Smooth muscle cell of the pulmonary artery (primary cell): ENCODE measurements at places on chromosomes 11 and 22. TPM values are rescaled to one million over a fixed set of nuclear protein-coding genes. Genes with fewer than 3 reads are reported as not detected.

Gene APOL3
- 10.6 and 27.1 TPM in 2 replicates for total RNA-seq

Gene MPZL3
- 0.59 and 1.7 TPM in 2 replicates for total RNA-seq

Gene CALCA
- not detected in 2 replicates for total RNA-seq

Gene DTX4
- total RNA-seq: 0.79 and 3.8 TPM in 2 replicates

Gene MUC5B
- not detected in 2 replicates for total RNA-seq

Gene TMEM138
- total RNA-seq: 23.6 and 24.1 TPM in 2 replicates

Gene FAM180B
- total RNA-seq: not detected in 2 replicates

Gene ST14
- total RNA-seq: 0.07 TPM in 1 of 2 replicates, not detected in the other

Gene PHETA2
- total RNA-seq: 27.2 and 30.9 TPM in 2 replicates

Gene CHRM1
- not detected in 2 replicates for total RNA-seq

Gene BCO2
- 1.4 and 1.6 TPM in 2 replicates for total RNA-seq

Gene KRTAP5-8
- total RNA-seq: not detected in 2 replicates

Gene SPDYC
- not detected in 2 replicates for total RNA-seq

Gene CCDC15
- 0.99 and 1.3 TPM in 2 replicates for total RNA-seq

Gene DGCR6
- 0.46 and 0.59 TPM in 2 replicates for total RNA-seq

Gene IFITM10
- total RNA-seq: 1.9 and 2.7 TPM in 2 replicates

Gene ETS1
- 56.3 and 58.1 TPM in 2 replicates for total RNA-seq

Gene CARD18
- total RNA-seq: not detected in 2 replicates

Gene ADAMTS8
- total RNA-seq: 0.07 and 0.65 TPM in 2 replicates

Gene C11orf65
- 0.65 and 0.73 TPM in 2 replicates for total RNA-seq

Gene EXPH5
- total RNA-seq: 0.26 and 0.72 TPM in 2 replicates

Gene FOSL1
- 9.8 and 26.0 TPM in 2 replicates for total RNA-seq

Gene INS
- total RNA-seq: not detected in 2 replicates

Gene FGF4
- not detected in 2 replicates for total RNA-seq

Gene RGL4
- not detected in 2 replicates for total RNA-seq

Gene TRPC6
- total RNA-seq: 0.89 and 16.9 TPM in 2 replicates

Gene UBQLNL
- total RNA-seq: 0.23 and 0.33 TPM in 2 replicates
